ENCODE measurements at places on chromosomes 5 and 9.

DNA sequence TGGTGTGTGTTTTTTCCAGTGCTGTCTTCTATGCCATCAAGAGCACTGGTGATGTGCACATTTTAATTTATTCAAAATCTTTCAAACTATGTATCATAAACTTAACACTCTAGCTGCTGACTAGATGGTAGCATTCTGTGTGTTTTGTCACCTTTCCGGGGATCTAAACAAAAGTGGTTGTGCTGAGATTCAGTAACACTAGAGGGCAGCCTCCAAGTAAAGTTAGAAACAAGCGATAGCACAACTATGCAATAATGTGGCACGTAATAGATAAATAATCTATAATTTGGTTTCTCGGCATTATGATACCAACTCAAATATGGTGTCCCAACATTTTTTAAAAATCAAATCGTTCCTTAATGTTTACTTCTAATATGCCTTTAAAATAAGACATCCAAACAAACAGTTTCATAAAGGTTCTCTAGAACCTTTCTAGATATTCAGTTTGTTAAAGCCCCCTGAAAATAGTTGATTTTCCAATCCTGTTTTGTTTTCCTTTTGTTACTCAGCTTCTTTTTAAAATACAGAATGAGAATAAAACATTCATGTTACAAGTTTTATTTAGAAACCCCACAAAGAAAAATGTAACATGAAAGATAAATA, 16.9 kb downstream of the SEMA6A start:
- DNase-seq, result no peak

DNA sequence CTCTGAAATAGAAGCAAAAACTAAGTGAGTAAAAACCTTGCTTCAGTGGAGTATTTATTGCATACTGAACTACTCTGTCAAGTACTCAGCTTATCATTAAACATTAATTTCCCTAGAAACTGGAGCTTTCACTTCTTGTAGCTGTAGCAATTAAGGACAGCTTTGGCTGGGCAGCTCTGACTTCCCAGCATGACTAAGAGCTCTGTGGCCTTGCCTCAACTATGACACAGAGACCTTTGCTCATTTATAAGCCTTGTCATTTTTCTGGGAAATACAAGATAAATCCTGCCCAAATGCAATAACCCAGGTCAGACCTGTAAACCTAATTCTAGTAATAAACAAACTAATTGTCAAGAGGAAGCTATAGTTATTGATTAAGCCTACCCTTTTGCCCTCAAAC, 65.4 kb upstream of the STK32A start:
- no peak for DNase-seq

DNA sequence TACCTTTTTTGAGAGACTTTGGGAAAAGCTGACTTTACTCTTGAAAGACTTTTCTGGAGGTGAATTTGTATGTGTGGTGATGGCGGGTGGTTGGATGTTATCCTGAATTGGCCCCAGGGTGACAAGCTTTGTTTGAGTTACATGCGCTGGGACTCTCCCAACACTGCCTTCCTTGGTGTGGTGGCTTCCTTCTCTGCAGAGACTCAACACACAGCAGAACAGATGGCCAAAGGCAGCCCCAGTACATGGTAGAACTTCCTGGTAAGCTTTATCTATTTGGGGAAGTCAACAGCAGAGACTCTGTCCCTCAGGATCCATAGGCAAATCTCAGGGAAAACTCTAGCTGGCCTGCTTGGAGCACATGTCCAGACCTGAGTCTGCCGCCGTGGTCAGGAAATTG, 18.1 kb downstream of the C1QTNF2 start:
- no peak for DNase-seq

GRCh38 chr5:158423623-158424200, 564.8 kb upstream of the CLINT1 start:
- DNase-seq, result no peak

DNA sequence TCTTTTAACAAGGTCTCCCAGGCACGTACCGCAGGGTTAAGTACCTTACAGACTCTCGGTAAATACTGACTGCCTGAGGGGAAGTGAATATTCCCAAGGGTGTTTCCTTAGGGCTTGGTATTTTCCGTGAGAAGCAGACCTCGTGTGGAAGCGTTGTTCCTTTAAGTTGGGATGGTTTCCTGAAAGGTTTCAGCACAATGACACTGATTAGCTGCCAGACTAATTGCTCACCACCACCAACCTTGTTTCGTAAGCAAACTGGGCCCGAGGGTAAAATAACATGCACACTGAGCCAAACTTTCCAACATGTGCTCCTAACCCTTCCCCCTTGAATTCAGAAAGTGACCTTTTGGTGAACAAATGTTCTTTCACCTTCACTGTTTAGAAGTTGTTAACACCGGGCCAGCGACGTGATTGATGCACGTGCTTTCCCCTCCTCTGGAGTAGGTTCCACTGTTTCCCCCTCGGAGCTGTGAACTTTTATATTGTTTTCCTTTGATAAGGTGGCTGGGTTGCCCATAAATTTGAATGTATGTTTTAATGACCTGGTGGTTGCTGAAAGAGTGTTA, 128.1 kb upstream of the RPS23 start:
- no peak for DNase-seq

DNA sequence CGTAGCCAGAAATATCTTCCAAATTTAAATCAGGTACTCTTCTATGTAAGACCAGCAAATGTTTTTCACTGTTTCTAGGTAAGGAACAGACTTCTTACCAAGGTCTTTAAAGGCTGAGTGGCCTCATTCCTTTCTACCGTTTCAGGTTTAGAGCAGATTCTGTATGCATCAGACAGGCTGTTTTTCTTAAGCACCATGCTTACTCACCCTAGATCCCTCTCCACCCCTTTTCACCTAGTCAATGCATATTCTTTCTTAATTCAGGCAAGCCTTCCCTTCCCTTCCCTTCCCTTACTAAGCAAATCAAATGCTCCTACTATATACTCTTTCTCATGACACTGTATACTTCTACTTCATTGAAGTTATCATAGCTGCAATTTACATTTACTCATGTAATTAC, 70.7 kb downstream of the RFX3 start:
- DNase-seq, result no peak

DNA sequence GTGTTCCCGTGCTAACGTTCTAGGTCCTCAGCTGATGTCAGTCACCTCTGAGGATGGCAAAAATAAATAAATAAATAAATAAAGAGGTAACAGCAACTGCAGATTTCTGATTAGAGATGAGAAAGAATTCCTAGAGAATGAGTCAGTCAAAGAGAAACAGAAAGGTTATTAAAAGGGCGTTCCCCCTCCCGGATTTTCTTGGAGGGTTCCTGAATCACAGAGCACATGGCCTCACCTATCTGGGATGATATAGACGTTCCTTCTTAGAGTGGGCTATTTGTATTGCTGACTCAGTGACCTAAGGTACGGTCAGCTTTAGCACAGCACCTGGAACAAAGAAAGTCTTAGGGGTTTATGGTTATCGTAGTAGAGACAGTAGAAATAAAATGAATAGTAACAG, 30.6 kb downstream of the HTR4 start:
- no peak for DNase-seq

GRCh38 chr9:70806875-70807274, 314.5 kb downstream of the TRPM3 start:
- DNase-seq, result no peak

DNA sequence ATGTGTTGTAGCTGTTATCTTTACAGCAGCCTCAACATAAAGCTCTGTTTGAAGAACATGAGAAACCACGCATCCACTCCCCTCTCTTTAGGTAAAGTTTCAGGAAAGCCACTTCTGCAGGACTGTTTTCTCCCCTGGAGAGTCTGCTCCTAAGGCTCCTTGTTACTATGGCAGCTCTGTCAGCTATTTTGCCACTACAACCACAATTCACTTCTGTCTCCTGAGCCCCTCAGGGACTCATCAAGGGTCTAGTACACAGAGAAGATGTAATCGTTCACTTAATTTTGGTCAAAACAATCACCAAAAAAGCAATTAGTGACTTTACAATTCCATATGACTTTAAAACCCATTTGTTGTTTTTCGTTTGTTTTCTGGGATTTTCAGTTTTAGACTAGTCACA, 157.7 kb downstream of the FBN2 start:
- DNase-seq, result no peak
